ENCODE measurements at places on chromosomes 2 and 18. TPM values are rescaled to one million over a fixed set of nuclear protein-coding genes. Genes with fewer than 3 reads are reported as not detected.

CIDEA gene
- 3.0 TPM for total RNA-seq

PRLH gene
- not detected for total RNA-seq

DUSP19 gene
- 0.98 TPM for total RNA-seq

RESP18 gene
- not detected for total RNA-seq

CAPN14 gene
- total RNA-seq, result 4.0 TPM

All from airway epithelial cell (primary cell).